SK-MEL-5 (cell line): ENCODE measurements at places on chromosomes 2 and 18.

DNA sequence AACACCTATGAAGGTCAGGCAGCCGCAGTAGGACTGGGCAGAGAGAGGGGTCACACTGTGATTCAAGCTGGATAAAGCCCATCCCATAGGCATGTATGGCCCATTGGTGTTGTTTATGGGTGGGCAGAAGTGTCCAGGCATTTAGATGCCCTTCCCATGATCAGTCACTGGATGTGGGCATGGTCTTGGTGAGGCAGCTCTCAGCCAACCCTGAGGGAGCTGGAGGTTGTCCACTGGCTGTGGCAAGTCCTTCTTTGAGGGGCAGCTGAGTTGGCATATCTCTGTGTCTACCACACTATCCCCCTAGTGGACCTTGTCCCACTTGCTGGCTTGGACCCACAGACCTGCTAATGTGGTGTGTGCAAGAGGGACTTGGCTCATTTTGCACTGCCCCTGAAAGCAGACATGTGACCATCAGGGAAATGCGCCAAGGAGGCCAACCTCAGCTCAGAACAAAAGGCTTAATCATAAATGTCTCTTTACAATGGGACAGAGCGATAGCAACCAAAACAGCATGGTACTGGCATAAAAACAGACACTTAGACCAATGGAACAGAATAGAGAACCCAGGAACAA, 82.0 kb downstream of the TMEM17 start:
- peak; percentile 72 for DNase-seq

DNA sequence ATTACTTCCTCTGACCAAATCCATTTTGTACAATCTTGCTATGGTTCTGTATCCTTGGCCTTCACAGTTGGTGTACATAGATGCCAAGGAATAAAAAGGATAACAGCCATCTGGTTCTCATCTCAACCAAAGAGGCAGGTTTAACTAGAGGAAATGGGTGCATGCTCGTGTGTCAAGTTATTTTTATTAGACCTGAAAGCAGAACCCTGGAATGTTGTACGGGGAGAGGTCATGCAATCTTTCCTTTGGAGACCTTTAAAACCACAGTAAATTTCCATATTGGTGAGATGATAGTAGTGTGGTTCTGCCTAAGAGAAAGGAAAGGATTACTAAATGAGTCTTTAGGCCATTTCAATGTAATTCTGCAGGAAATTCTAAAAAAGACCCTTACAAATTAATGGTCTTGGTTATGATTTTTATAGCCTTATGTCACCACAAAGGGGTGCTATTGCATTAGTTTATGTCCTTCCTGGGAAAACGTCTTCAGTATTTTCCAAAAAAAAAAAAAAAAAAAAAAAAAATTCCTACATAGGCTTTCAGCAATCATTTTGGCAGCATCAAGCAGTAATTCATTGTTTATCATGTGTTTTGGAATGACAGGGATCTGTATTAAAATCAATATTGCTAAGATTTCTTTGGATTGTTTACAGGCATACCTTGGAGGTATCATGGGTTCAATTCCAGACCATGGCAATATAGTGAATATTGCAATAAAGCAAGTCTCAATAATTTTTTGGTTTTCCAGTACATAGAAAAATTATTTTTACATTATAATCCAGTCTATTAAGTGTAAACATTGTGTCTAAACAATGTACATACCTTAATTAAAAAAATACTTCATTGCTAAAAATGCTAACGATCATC, 270.8 kb downstream of the NYAP2 start:
- peak; percentile 65 for DNase-seq

DNA sequence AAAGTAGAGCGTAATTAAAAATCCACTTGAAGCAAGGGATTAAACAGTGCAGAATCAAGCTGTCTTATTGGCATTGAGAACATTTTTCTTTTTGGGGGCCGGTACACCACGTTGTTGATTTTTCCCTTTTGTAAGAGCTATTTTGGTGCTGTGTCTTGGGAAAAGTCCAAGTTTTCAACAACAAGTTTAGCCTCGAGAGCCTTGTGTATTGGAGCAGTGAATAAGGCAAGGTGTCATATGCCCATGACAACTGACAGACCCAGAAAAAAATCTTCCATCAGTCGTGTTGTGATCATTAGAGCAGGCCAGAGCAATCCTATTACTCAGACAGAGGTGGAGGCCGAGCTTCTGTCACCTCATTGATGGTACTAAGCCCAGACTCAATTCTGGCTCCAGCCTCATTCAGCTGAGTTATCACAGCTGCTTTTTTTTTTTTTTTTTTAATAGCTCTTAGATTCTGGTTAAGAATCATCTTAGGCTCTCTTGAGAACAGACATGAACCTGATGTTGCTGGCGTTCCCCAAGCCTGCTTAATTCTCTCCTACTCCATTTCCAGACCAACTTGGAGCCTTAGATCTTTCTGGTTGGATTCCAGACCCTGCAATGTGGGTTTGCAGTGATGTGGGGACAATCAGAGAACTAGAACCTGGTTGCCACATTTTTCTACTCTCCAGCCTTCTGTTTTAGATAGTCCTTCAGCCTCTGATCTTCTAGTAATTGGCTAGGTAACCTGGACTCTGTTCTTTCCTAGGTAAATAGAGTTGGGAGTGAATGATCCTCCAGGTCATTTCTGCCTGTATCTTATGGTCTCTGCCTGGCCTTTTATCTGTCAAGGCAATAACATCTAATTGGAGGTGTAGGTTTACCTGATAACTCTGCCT, 43.1 kb downstream of the MOGAT1 start:
- DNase-seq: no peak

DNA sequence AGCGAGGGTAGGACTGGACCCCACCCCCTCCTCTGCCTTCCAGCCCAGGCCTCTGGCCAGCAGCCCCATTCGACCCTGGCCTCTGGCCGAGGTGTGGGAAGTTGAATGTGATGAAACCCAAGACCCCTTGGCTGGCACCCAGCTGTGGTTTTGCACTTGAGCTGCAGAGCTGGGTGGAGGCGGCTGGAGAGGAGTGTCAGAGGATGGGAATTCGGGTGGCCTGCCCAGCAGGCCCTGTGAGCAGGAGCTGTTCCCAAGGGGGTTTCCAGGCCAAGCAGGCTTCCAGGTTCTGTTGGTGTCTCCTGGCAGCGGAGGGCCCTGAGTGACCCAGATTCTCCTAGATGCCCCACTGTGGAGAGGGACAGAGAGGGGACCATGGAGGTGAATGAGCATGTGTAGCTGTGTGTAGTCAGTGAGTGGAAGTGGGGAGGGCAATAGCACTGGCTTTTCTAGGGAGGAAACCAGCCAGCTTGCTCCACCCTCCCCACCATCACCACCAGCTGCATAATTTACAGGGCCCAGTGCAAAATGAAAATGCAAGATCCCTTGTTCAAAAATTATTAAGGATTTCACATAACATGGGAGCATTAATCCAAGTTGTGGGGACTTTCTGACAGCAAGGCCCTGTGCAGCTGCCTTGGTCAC, 172.2 kb upstream of the HAAO start:
- no peak for DNase-seq

DNA sequence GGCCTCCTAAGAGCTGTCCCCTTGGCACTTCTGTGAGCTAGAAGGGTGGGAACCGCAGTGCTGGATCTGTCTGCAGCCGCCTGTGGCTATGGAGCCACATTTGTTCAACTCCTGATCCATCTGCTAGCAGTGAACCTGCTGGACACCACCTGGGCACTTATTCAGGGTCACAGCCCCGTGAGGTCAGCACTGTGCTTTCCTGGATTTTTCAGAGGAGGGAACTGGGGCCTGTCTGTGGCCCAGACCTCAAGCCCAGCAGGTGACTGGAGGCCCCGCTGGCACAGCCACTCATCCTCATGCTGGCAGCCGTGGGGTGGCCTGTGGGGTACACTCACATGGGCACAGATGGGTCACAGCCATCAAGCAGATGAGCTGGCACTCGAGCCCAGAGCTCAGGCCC, 155.3 kb downstream of the TFCP2L1 start:
- no peak for DNase-seq

GRCh38 chr2:240339411-240340360, 95.8 kb upstream of the GPC1 start:
- no peak for DNase-seq

GRCh38 chr2:232886176-232886575, 16.1 kb downstream of the SNORC start:
- DNase-seq: no peak

GRCh38 chr2:114940785-114941458, 498.5 kb downstream of the DPP10 start:
- peak; percentile 28 for DNase-seq

- no peak for DNase-seq
Observed at GRCh38 chr2:148716378-148716920, 71.9 kb downstream of the EPC2 start.

DNA sequence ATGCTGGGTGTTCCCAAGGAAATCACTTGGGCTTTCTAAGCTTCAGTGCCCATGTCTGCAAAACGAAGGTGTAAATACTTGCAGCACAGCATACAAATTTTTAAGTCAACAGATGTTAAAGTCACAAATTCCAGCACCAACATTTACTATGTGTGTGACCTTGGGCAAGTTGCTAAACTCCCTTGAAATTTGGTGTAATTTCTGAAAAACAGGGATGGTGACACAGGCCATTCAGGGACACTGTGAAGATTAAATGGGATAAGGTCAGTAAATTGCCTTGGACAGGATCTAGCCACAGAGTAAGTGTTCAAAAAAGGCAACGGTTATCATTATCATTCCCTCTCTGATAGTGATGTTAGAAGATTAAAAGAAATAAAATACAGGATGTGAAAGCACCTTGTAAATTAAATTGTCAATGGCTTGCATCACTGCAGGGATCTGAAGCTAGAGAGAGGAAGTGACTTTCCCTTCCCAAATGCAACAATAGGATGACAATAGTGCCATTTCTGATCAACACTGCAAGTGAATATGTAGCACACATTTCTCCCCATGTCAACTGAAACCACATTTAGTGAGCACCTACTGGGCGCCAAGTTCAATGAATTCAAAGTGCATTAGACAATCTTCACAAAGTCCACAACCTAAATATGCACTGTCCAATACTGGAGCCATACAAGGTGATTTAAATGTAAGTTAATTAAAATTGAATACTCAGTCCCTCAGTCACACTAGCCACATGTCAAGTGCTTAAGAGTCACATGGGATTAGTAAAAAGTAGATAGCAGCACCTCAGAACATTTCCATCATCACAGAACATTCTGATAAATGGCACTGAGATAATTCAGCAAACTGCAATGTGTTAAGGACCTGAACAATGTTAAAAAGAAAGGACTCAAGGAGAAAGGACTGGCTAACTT, 81.2 kb downstream of the STK39 start:
- no peak for DNase-seq

- DNase-seq: no peak
Observed at GRCh38 chr2:239669181-239669898, 268.5 kb upstream of the HDAC4 start.

GRCh38 chr2:189583227-189584198, 2.9 kb upstream of the SLC40A1 start:
- DNase-seq: no peak

DNA sequence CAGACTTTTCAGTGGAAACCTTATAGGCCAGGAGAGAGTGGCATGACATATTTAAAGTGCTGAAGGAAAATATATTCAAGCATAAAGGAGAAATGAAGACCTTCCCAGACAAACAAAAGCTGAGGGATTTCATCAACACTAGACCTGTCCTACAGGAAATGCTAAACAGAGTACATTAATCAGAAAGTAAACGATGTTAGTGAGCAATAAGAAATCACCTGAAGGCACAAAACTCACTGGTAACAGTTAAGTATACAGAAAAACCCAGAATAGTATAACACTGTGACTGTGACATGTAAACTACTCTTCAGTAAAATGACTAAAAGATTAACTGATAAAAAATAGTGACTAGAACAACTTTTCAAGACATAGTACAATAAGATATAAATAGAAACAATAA, 87.4 kb downstream of the ATP8B1 start:
- DNase-seq: no peak

DNA sequence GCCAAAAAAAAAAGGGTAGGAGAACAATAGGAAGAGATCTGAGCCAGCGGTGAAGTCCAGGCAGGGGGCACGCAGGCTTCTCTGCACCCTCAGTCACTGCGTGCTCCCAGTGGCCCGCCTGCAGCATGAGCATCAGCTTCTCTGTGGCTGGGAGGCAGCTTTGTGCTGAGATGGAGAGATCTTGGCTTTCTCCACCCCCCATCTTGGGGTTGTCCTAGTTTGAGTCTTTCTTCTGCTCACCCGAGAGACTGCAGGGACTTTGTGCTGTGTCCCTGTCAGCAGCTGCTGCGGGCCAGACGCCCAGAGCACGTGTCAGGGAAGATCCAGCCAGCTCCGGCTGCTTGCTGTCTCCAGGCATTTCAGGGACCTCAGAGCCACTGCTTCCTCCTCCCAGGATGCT, 20.3 kb downstream of the TRAPPC12 start:
- DNase-seq: no peak

DNA sequence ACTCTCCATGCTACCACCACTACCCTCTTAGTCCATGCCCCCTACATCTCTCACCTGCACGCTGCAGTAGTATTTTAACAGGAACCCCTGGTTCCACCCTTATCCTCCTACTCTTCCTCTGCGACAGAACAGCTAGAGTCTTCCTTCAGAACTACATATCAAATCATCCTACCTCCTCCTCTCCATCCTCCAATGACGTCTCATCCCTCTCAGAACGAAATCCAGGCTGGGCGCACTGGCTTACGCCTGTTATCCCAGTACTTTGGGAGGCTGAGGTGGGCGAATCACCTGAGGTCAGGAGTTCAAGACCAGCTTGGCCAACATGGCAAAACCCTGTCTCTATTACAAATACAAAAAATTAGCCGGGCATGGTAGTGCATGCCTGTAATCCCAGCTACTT, 10.3 kb upstream of the KIF3C start:
- DNase-seq: no peak

DNA sequence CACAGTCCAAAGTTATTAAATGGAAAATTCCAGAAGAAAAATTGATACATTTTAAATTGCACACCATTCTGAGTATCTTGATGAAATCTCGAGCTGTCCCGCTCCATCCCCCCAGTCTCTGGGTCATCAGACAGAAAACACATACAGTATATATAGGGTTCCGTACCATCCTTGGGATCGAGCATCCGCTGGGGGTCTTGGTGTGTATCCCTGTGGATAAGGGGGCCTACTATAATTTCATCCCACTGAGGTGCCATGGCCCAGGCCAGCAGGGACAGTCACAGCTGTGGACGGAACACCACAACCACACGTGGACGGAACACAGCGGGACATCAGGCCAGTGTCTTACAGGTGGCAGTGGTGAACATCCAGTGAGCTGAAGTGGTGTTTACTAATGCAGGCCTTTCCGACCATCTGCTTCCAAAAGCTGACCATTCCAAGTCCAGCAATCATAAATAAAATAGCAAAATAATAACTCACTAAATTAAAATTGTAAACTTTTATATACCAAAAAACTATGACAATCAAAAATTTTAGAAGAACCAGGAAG, 14.0 kb downstream of the TWIST2 start:
- no peak for DNase-seq

GRCh38 chr2:64534363-64534762, 10.2 kb downstream of the AFTPH start:
- no peak for DNase-seq

- DNase-seq: no peak
Observed at GRCh38 chr2:35891936-35892335, 463.6 kb upstream of the CRIM1 start.
